ENCODE measurements at places on chromosomes 7 and 10. TPM values are rescaled to one million over a fixed set of nuclear protein-coding genes. Genes with fewer than 3 reads are reported as not detected.

GRCh38 chr10:14757394-14757793, 17.3 kb downstream of the FAM107B start:
- H3K36me3 ChIP-seq = no peaks in the 10 kb centered on the region
- no peak for DNase-seq
- no peak overlapping the region for H3K4me3 ChIP-seq
- H3K27me3 ChIP-seq = no peaks in the 10 kb centered on the region

DNA sequence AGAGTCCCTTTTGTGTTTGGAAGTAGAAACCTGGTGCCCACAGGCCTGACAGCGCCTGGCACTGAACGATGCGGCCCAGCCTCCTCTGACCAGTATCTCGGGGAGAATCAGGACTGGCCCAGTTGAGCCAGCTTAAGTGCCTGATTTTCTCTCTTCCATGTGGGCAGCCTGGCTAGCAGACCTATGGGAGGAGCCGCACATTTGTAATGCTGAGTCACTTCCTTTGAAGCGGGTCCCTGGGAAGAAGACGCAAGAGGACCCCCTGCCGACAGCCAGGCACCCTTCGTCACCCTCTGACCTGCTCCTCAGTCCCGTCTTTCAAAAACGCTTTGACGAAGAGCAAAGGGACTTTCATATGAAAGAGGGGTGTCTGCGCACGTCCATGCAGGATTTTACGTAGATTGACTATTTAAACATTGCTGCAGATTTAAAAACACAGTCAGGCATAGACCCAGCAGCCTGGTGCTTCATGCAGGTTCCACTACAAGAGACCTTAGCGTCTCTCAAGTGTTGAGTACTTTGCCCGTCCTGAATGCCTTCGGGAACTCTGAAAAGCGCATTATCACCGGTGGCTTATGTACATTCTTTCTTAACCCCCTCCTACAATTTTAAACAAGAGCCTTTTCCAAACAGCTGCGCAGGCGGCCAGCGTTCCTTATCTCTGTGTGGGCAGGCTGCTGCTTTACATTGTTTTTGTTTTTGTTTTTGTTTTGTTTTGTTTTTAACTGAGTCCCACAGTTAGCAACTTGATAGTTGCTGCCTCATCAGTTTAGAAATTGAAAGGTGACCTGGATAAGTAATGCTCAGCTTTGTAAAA, 36.5 kb upstream of the AP5Z1 start:
- H3K36me3 ChIP-seq = no peaks in the 10 kb centered on the region
- H3K4me1 ChIP-seq = no peaks in the 10 kb centered on the region
- no peaks in the 10 kb centered on the region for H3K27me3 ChIP-seq
- peak overlapping the region; percentile 47 for H3K27ac ChIP-seq

- DNase-seq = peak; percentile 49
- no peaks in the 10 kb centered on the region for H3K4me1 ChIP-seq
- H3K27ac ChIP-seq = no peak overlapping the region
- H3K36me3 ChIP-seq = no peaks in the 10 kb centered on the region
- no peaks in the 10 kb centered on the region for H3K27me3 ChIP-seq
- H3K4me3 ChIP-seq = no peak overlapping the region
Observed at GRCh38 chr10:49632406-49633317, 18.8 kb downstream of the CHAT start.

GRCh38 chr7:157056957-157057902, 46.8 kb upstream of the MNX1 start:
- H3K4me1 ChIP-seq = no peaks in the 10 kb centered on the region
- no peak overlapping the region for H3K27ac ChIP-seq
- no peaks in the 10 kb centered on the region for H3K27me3 ChIP-seq
- no peaks in the 10 kb centered on the region for H3K36me3 ChIP-seq
- DNase-seq = no peak

DNA sequence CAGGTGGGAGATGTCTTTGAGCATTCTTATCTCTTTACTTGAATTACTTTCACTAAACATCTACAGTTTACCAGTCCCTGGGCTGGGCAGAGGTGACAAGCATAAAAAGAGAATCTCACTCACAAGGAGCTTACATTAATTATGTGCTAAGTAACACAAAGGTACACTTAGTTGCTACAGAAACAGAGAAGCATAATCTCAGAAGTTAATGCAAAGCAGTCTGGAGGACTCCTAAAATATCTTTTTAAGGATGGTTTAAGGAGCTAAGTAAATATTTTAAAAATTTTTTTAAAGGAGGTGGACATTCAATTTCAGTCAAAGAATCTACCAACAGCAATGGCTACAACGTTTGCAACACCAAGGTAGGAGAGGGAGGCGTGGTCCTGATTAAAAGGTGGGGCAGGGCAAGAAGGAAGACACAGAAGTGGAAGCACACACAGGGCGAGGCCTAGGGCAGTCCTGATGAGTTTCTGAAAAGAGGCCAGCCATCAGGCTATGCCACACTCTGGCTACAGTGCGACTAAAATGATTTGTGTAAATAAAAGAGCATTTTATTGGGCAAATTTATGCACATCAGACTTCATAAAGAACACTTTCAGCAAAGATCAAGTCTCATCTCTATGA, 5.3 kb downstream of the LARP4B start:
- no peak overlapping the region for H3K27ac ChIP-seq
- DNase-seq = no peak
- H3K4me3 ChIP-seq = no peak overlapping the region

GRCh38 chr7:734214-734613, 7.1 kb upstream of the PRKAR1B start:
- H3K36me3 ChIP-seq = no peaks in the 10 kb centered on the region
- H3K27ac ChIP-seq = no peak overlapping the region
- H3K4me1 ChIP-seq = no peaks in the 10 kb centered on the region
- no peak overlapping the region for H3K4me3 ChIP-seq

DNA sequence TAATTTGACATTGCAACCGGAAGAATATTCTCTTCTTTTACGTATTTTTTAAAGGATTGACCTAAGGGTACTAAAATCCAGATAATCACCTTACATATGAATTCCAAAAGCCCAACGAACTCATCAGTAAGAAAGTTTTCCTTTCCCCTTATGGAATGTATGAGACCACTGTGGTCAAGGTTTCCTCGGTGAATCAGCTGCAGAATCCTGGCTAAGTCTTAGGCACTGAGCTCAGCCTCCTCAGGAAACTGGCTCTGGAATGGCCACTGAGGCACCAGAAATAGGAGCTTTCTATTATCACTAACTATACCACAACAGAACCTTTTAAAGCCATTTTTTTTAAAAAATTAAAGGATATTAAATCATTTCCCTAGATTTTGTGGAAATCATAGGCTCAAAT, 21.0 kb downstream of the SVIL start:
- no peaks in the 10 kb centered on the region for H3K36me3 ChIP-seq
- no peaks in the 10 kb centered on the region for H3K27me3 ChIP-seq
- no peak overlapping the region for H3K4me3 ChIP-seq
- no peak overlapping the region for H3K27ac ChIP-seq
- peaks cover 4% of the 10 kb centered on the region for H3K4me1 ChIP-seq
- DNase-seq = no peak

GRCh38 chr7:86904949-86905834, 154.3 kb downstream of the ELAPOR2 start:
- H3K4me1 ChIP-seq = no peaks in the 10 kb centered on the region
- DNase-seq = no peak
- H3K27ac ChIP-seq = no peak overlapping the region
- no peaks in the 10 kb centered on the region for H3K36me3 ChIP-seq
- no peak overlapping the region for H3K4me3 ChIP-seq

- DNase-seq = no peak
- H3K4me1 ChIP-seq = no peaks in the 10 kb centered on the region
- H3K36me3 ChIP-seq = no peaks in the 10 kb centered on the region
- H3K4me3 ChIP-seq = no peak overlapping the region
- H3K27me3 ChIP-seq = no peaks in the 10 kb centered on the region
- H3K27ac ChIP-seq = no peak overlapping the region
Observed at GRCh38 chr10:96890580-96890979, 58.5 kb downstream of the LCOR start.

DNA sequence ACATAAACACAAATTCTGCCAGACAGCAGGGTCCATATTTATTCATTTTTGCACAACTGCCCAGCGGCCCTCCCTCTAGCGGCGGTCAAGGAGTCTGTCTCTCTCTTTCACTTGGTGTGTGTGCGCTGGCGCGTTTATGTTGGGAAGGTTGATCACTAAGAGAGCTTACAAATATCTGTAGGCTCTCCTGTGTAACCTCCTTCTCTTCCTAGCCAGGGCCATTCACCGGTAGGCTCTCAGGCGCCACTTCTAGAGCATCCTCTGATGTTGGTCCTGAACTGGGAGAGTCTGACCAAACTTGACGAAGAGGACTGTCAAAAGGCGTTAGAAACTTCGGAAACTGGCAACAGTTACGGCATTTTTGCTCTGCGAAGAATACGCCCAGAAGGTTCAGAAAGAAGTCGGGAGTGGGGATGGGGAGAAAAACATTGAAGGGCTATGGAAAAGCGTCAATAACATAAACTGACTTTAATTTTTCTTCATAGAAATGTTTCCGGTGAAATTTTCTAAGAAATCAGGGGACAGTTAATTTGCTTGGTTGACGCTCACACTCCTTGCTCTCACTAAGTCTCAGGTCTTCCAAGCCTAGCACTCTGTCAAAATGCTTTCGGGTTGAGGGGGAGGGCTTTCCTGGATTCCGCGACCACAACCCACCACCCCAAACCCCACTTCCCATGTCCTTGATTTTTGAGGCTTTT, 731.1 kb downstream of the ZWINT start:
- H3K36me3 ChIP-seq = no peaks in the 10 kb centered on the region
- H3K27me3 ChIP-seq = no peaks in the 10 kb centered on the region
- no peak for DNase-seq
- no peak overlapping the region for H3K4me3 ChIP-seq
- no peak overlapping the region for H3K27ac ChIP-seq

GRCh38 chr10:29131952-29132547, 156.8 kb upstream of the LYZL1 start:
- no peaks in the 10 kb centered on the region for H3K27me3 ChIP-seq
- H3K4me1 ChIP-seq = no peaks in the 10 kb centered on the region
- H3K36me3 ChIP-seq = no peaks in the 10 kb centered on the region
- no peak overlapping the region for H3K27ac ChIP-seq

The ASB15 gene
- not detected for total RNA-seq

The ACBD5 gene
- total RNA-seq = 13.9 TPM

The PPA1 gene
- total RNA-seq = 79.8 TPM

All from aorta (tissue), 5 donors.